Activated T-cell treated with anti-CD3 and anti-CD28 coated beads for 48 hours (primary cell): ENCODE measurements at places on chromosomes 11 and 22.

- no peak for DNase-seq
These were observed 4.4 kb upstream of the CTSD start for GRCh38 chr11:1768141-1768469.

DNA sequence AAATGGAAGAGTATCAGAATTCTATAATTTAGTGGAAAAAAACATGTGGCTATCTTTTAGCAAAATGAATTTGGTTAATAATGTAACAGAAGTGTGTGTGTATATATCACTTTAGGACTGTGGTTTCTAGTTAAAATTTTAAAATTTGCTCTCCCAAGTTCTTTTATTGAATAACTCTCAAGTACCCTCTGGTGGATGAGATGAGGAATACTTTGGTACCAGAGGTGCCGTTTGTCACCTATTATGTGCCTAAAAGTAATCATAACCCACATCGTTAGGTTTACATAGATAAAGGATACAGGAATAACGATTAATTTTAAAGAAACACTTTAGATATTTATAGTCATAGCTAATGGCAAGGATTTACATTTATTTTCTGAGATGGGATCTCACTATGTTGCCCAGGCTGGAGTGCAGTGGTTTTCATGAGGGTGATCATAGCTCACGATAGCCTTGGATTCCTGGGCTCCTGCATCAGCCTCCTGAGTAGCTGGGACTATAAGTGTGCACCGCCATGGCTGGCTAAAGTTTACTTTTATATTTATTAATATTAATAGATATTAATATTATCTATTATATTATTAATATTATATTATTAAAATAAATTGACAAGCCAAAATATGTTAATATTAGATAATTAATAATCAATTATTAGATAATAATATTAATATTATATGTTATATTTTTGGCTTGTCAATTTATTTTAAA lies 66.7 kb upstream of the CAPRIN1 start:
- DNase-seq, result no peak

DNA sequence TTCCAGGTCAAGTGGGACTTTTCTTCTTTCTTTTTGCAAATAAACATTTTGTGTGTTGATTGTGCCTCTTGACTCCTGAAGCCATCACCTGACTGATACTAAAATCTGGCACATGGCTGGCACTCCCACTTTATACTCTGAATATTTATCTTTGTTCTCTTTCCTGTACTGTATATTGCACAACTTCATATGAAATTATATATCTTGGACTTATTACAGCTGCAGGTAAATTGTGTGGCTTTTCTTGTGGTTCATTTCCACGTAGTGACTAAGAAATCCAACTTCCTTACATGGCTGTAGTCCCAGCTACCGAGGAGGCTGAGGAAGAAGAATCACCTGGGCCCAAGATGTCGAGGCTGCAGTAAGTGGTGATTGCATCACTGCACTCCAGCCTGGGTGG lies 23.7 kb upstream of the OR5B12 start:
- no peak for DNase-seq

- DNase-seq, result no peak
These were observed 9.2 kb upstream of the ANO1 start for GRCh38 chr11:70068950-70069349.

DNA sequence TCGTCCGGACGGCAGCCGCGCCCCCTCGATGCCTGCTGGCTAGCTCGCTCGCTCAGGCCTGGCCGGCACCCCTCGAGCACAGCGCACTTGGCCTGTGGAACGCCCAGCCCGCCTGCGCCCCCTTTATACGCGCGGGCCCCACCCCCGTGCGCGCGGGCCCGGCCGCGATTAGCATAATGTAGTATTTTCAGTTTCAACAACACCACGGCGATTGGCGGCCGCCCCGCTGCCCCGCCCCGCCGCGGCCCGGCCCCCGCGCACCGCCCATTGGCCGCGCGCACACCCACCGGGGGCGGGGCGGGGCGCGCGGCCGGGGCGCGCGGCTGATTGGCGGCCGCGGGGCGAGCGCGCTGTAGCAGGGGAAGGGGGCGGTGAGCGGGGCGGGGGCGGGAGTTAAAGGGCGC lies at the start of gene CDKN1C:
TSS of gene CDKN1C (minus strand) at position 98 of the 404 bp plus-strand sequence. CDS start 319 bp downstream, outside the sequence.
- peak; percentile 76 for DNase-seq

GRCh38 chr11:16148301-16148931 lies 207.9 kb downstream of the SOX6 start:
- DNase-seq, result no peak

- DNase-seq, result no peak
These were observed 106.2 kb downstream of the IGLL1 start for GRCh38 chr22:23473901-23474300.

DNA sequence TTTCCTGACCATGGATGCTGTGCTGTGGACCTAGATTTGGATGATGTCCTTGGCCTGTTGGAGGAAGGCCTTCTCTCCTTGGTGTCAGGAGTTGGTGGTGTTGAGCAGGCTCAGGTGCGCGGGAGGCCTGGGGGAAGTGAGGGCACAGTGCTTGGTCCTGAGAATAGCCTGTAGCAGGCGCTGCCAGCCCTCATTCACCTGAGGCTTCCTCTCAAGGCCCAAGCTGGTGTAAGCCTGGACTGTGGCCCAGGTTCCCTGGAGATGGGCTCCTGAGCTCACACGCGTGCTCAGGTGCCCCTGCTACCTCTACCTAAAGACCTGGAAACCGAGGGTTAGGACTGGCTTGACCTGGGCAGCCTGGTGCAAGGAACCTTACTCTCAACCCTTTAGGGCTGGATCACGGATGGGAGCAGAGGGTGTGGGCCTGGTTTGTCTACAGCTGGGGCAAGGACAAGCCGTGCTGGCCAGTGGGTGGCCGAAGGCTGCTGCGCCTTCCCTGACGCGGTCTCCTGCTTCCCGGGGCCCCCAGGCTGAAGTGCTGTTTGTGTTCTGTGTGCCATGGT lies 7.8 kb upstream of the GRAMD4 start:
- DNase-seq, result no peak

- DNase-seq, result no peak
These were observed 176.0 kb downstream of the WNT11 start for GRCh38 chr11:76030286-76030685.

DNA sequence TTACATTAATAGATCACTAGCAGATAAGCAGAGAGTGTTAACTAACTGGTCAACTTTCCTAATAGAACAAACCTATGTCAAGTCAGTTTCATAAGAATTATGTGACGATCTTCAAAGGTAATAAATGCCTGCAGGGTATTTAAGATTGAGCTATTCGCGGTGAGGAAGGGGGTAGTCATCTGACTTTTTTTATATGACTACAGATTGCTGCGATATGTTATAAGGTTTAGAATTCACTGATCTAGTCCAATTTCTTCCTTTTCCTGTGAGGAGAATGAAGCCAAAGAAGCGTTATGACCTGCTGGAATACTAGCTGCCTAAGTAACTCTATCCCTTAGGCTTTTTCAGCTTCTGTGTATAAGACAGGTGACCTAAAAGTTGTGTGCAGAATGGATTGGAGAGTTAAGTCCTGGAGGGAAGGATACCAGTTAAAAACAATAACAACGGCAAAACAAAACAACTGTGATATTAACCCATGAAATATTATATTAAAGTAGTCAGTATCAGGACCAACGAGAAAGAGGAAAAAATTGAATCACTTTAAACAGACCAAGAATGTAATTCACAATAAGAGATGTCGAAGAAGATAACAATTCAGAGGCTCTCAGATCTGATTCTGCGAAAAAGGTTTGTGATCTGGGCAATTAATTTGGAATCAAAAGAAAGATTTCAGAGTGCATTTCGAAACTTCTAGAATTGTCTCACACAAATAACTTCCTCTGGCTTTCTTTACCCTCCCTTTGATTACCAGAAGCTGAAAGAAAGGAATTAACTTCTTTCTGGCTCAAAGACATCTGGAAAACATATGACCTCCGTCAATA lies 630 bp downstream of the CASP4 start:
- no peak for DNase-seq

- DNase-seq, result no peak
These were observed 2.0 kb upstream of the ROBO3 start for GRCh38 chr11:124863137-124863825.

DNA sequence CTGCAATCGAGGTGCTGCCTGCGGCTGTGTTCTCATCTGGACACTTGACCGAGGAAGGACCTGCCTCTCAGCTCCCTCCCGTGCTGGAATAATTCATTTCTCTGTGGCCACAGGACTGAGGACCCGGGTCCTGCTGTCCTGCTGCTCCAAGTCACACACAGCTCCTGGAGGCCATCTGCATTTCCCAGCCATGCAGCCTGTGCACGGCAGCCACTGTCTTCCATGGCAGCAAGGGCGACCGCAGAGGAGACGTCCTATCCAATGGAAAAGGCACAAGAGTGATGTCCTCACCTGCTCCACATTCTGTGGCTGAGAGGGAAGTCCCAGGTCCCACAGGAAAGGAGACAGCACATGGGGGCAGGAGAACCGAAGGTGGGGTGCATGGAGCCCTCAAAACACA lies 495.8 kb downstream of the BRD1 start:
- no peak for DNase-seq

DNA sequence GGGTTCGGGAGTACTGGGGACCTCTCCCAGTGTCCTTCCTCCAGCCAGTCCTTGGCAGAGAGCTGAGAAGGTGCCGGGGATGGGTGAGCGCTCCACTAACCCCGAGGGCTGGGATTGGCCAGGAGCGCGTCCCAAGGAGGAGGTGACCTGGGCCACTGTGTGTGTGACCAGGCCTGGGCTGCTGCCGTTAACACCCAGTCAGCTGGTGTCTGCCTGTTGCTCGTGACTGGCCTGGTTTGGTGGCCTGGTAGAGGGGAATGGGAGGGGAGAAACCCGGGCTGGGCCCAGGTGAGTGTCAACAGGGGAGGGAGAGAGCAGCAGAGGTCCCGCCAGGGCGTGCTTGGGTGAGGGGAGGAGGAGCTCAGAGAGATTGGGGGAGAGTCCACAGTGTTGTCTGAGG lies 29.9 kb upstream of the GRAMD4 start:
- no peak for DNase-seq
